ENCODE measurements at places on chromosomes 5 and 9.

- DNase-seq, result peak; percentile 37
Measured at GRCh38 chr5:56818450-56819037, 3.2 kb downstream of the MAP3K1 start.

GRCh38 chr5:119501671-119502179, 49.4 kb downstream of the HSD17B4 start:
- no peak for DNase-seq

- no peak for DNase-seq
Measured at GRCh38 chr5:85096421-85096820, 711.7 kb upstream of the EDIL3 start.

GRCh38 chr9:13386935-13387733, 107.6 kb upstream of the MPDZ start:
- peak; percentile 28 for DNase-seq

GRCh38 chr5:39080597-39081204, 6.5 kb upstream of the RICTOR start:
- peak; percentile 59 for DNase-seq

GRCh38 chr5:77239126-77239741, 28.8 kb downstream of the PDE8B start:
- peak; percentile 18 for DNase-seq

DNA sequence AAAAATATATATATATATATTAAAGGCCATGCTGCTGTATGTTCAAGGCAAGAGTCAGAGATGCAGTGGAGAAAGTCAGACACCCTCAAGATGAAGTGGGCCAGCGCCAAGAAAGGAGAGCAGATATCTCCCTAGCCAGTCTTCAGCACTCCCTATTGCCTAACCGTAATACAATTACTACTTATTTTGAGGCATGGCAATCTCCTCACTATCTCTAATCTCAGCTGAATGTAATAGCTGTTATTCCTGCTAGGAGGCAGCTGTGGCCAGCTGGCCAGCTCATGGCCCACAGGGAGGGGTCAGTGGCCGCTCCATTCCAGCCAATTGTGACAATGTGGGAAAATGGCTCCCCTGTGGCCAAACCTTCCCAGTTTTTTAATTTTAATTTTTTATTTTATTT, 87.5 kb upstream of the FBXW11 start:
- DNase-seq, result no peak

GRCh38 chr5:146722361-146722779, 156.2 kb downstream of the PPP2R2B start:
- DNase-seq, result no peak

DNA sequence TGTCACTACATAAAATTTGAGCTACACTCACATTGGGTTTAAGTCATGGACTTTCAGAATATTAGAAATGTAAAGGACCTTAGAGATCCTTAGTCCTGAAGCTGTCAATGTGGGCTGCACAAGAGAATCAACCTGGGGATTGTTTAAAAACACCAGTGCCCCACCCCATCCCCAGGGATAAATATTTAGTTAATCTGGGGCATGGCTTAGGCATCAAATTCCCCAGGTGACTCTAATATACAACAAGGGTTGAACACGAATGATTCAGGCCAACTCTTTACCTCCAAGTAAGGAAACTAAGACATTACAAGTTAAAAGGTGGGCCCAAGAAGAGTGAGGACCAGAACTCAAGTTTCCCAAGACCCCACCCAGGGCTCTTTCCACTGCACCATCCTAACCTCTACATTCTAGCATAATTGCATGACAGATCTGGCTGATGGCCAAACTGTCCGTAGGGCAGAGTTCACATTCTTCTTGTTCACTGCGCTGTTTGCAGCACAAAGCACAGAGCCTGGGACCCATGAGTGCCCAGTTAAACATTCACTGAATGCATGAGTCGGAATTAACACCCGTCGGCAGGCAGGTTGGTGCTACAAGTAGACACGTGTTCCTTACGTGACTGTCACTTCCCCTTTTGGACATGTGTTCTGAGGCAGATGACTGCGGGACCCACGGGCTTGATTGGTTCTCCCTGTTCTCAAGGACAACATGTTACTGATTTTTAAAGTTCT, 25.2 kb downstream of the CYFIP2 start:
- peak; percentile 96 for DNase-seq

DNA sequence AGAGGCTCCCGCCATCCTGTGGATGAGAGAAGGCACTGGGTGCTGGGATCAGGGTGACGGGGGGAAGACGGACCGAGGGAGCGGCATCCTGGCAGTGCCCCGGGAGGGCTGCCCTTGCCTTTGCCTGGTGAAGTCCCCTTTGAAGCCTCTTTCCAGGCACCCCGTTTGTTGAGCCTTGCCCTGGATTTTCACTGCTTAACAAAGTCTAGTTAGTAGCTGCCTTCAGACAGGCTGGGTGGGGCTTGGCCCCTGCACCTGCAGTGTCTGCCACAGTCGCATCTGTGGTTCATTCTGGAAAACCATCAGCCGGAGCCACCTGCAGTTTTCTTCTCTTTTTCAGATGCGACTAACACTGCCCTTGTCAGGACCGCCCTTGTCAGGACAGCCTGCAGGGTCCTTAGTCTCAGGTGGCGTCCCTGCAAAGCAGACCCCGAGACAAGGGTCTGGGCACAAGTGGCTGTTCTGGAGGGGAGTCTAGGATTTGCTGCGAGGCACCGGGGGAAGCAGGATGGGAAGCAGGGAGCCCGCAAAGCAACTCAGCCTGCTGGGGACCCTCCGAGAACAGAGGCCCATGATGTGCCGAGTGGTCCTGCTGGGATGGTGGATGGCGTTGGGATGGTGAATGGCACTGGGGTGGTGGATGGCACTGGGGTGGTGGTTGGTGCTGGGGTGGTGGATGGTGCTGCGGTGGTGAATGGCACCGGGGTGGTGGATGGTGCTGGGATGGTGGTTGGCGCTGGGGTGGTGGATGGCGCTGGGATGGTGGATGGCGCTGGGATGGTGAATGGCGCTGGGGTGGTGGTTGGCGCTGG, 147.9 kb upstream of the COL5A1 start:
- no peak for DNase-seq

DNA sequence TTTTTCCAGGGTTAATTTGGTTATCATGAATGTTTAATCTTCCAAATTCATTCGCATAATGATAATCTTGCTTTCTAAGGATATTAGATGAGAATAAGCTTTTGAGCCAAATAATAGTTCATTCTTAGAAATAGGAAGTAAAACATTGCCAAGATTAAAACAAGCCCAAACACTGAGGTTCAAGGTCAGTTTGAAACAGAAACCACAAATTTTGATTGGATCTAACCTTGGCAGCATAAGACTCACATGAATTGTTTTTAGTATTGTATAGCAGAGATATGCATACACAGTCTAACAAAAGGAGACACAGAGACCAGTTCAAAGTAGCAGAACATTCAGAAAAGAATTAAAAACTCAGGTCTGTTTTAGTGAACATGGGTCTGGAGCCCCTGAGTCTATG, 43.4 kb upstream of the VCAN start:
- no peak for DNase-seq

Measured in ACHN (cell line).